ENCODE measurements at places on chromosomes 7 and 10.
A peak's percentile ranks its signal among the peaks of the same experiment; 100 is the strongest.

DNA sequence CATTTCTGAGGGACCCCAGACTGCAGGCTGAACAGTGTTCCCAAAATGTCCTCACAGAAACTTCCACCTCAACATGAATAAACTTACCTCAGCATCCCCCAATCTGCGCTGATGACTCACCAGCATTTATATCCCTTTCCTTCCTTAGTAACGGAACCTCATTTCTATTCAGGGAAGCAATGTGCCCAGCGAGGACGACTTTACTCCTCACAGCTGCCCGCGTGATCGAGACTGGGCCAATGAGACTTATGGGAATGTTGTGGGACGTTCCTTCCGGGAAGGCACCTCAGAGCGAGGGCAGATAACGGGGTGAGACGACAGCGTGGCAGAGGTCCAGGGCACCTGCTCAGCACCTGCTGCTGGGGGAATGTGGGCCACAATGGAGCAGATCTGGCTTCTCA lies 73.1 kb upstream of the CAMK2B start:
- DNase-seq: no peak

- DNase-seq: no peak
Measured at GRCh38 chr7:73429215-73429614, 4.4 kb upstream of the FZD9 start.

- no peak for DNase-seq
Measured at GRCh38 chr7:5139998-5140397, 50.0 kb upstream of the WIPI2 start.

DNA sequence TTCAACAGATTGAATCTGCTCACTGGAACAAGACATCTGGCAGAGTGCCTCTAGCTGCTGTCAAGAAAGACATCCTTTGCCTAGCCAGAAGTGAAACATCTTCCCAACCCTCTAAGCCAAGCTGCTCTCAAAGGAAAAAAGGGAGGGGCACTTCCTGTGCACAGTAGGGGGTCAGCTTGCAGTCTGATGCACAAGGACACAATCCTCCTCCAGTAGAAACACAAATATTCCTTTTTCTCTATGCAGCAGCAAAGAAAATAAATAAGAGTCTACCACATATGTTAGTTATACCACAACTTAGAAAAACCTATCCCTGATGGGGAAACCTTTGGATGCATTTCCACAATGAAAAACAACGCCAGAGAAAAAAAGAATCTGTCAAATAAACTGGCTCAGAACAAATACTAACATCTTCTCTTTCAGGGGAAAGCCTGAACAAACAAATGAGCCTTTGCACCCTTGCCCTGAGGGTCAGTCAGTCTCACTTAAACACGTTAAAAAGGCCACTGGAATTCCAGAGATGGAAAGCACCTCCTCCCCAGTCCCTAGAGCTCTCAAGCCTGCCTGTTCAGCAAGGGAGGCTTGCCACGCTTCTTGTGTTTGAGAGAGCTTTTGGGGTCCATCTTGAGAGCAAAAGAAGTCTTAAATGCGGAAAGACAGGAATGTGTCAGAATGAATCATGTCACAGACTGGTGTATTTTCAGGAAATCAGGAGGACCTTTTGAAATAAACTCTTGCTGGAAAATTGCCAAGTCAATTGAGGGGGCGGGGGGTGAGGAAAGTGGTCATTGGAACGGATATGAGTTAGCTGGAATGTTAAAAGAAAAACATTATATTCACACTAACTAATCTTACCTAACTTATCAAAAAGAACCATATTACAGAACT lies 7.5 kb downstream of the LAMB1 start:
- DNase-seq: no peak

DNA sequence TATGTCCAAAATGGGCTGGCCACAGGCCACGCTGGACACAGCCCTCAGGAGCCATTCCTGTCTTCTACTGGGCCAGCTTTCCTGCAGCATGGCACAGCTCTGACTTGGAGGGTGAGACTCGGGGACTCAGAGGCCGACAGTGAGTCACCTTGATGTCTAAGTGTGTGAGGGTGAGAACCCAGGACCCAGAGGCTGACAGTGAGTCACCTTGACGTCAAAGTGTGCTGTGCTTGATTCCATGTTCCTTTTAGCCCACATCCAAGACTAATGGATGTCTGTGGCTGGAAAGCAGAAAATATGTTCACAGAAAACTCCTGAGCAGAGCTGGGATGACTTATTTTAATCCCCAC lies 6.0 kb upstream of the FAM170B start:
- peak; percentile 83 for DNase-seq

- DNase-seq: no peak
Measured at GRCh38 chr10:36640626-36641025, 484.8 kb upstream of the ANKRD30A start.

DNA sequence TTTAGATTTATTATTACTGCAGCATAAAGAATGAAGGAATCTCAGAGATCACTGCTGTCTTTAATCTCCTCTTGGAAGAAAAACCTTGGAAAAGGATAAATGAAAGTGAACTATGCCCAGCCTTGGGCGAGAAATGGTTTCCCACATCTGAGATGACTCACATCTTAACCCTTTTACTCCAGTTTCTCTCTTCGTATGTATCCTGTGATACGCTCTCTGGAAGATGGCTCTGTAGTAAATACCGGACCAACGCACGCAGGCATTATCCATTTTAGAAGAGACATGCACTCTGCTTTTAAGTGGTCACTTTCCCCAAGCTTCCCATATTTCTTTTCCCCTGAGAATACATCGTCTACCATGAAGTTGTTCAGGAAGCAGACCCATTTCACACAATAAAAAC lies 207.3 kb upstream of the BMPER start:
- DNase-seq: no peak

DNA sequence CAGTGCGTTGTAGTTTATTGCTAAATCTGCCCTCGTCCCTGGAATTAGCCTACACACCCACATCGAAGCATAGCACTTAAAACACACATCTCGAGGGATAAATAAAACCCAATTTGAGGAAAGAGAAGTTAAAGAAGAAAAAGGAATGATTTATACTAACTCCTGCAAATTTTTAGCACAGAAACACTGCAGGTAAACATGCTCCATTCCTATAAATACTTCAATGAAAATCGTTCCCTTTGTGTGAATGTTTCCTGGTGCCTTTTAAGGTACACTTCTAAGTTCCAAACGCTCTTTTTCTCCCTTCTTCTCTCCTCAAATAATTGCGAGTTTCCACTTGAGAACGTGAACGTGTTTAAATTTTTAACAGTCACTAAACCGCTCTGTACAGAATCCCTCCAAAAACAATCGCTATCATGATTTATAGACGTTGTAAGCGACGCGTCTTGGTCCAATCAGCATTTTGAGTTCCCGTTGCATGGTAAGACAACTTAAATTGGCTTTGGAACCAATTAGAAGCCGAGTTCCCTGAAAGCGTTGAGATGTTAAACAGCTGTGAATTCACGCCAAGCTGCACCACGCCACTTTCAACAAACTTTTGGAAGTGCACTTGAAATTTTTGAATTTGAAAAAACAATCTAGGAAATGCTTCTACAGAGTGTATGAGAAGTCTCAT lies 12.5 kb upstream of the EBLN1 start:
- no peak for DNase-seq

- DNase-seq: no peak
Measured at GRCh38 chr10:132142396-132143161, 44.2 kb upstream of the DPYSL4 start.

DNA sequence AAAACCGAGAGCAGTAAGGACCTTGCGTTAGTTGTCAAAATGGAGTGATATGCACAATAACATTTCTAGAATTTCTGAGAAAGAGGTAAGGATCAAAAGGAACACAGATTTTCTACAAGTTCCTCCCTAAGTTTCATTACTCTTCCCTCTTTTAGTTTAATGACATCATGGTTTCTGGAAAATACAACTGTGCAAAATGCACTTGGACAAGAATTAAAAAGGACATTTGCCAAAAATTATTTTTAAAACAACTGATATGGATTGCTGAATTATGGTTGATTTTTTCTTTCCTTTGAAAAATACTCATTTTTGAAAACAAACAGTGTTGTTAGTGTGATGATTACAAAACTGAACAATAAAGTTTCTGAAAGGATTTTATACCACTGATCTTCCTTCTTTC lies 52.1 kb downstream of the SRI start:
- no peak for DNase-seq

- no peak for DNase-seq
Measured at GRCh38 chr10:21069929-21070700, 173.0 kb upstream of the NEBL start.

DNA sequence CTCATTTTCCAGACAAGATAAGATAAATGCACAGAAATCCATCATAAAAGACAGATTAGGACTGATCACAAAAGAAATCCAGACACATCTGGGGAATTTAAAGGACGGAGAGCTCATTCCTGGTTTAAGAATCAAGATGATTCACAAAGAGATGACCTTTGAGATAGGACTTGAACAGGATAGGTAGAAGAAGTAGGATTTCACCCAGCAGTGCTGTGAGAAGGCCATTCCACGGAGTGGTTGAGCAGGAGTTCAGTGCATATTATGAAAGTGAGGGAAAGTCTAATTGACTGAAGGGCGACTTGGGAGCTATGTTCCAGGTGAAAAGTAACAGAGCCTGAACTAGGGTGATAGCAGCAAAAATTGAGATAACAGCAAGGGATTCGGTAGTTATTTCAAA lies 73.7 kb downstream of the GAD2 start:
- no peak for DNase-seq

GRCh38 chr7:132511921-132512320 lies 64.3 kb downstream of the PLXNA4 start:
- no peak for DNase-seq

DNA sequence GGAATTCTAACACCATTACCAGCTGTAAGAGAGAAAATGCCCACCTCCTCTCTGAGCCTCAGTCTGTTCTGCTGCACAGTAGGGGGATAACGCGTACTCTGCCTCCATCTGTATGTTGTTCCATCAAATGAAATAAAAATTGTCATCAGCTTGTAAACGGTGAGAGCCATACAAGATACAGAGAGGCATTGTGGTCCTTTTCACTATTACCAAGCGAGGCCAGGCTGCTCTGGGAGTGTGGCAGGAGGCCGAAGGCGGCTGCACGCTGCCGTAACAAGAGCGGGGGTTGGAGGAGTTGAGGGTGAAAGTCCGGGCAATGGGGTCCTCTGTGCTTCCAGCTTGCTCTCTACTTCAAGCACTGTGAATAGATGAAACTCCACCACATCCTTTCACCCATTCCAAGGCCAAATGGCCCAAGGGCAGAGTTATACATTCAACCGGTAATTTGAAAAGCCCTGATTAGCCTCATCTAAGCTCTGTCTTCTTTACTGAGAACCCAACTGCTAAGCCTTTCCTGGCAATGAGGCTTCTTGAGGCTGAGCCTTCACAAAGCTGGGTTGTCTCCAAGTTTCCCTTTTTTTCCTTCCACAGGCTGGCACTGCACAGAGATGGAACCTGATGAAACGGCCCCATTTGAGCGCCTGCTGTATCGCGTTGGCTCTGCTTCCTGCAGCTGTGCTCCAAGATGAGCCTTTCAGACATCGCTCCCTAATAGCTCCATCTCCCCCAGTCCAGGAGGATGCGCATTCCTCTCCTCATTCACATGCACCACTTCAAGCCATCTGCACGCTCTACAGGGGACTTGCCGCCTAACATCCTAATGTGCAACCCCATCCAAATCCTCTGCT lies 47.2 kb downstream of the PYROXD2 start:
- DNase-seq: no peak

DNA sequence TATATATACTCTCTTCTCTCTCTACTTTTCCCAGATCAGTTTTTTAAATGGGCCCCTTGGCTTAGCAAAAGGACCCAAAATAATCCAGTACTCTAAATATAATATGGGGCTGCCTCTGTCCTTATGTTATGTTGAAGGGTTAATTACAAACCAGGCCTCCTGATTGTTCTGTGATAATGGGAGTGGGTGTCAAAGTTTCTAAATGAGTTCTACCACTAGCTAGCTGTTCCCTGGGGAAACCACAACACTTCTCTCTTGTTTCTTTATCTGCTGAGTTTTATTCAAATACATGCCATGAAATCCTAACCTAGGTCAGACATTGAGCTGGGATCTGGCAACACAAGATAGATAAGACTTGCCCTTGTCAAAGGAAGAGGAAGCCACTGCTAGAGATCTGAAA lies 3.8 kb downstream of the HTR5A start:
- no peak for DNase-seq

GRCh38 chr7:127794551-127794950 lies 142.6 kb downstream of the SND1 start:
- DNase-seq: no peak

DNA sequence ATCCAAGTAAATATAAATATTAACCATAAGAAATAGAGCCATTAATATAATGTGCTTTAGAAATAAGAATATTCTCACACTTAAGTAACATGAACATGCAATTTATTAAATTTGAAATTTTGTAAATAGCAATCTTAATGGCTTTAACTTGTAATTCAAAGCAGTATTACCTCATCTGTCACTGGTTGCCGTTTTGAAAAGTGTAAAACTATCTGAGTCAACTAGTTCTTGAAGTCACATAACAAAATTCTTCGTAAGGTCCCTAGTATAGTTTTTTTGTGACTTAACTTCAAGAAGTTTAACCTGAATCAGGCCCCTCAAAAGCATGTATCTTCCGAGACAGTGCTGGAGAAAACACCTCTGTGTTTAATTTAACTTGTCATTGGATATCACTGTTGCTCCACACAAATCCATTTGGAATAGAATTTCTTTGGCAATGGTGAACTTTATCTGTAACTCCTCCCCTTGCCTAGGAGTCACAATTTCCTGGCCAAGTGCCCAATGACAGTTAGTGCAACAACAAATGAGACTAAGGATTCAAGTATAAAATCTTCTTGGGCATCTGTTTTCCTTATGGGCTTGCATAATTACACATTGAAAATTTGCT lies 47.1 kb downstream of the NT5C2 start:
- DNase-seq: peak; percentile 55

DNA sequence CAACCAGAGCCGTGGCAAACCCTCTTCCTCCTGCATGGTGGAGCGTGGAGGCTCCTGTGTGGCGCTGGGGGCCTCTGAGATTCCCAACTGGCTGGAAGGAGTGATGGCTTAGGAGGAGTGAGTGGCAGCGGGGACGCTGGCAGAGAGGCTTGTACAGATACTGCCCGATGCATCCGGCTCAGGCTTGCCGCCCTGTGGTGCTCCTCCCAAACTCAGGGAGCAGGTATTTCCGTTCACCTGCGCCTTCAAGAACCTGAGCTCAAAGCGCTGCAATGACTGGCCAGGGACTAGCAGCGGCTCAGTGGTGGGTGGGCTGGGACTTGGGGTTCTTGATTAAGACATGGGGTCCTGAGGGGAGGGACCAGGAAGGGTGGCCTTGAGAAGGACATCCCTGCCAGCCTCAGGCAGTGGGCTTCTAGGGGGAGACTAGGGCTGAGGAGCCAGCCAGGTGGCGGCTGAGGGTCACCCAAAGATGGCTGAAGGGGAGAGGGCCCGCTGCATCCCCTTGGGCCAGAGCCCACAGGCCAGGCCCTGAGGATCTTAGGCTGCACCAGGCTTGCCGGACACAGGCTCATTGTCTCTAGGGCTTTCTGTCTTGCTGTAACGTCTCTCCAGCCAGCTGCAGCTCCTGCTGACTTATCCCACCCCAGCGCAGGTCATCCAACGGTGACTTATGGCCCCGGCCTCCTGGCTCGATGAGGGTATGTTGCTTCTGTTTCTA lies 3.2 kb downstream of the ZNF775 start:
- no peak for DNase-seq

GRCh38 chr7:130732980-130733930 lies 752 bp downstream of the KLF14 start:
- no peak for DNase-seq

Measured in astrocyte of the cerebellum (primary cell).